Thoracic aorta endothelial cell (primary cell): ENCODE measurements at places on chromosomes 3 and 15. TPM values are rescaled to one million over a fixed set of nuclear protein-coding genes. Genes with fewer than 3 reads are reported as not detected.

Gene FHIT
- total RNA-seq = 1.4 and 2.5 TPM in 2 replicates

Gene ATP13A5
- total RNA-seq = not detected in 2 replicates

Gene TAMM41
- 17.0 and 20.3 TPM in 2 replicates for total RNA-seq

Gene GPR176
- 46.4 and 71.3 TPM in 2 replicates for total RNA-seq

Gene MESD
- total RNA-seq = 23.9 and 24.2 TPM in 2 replicates

Gene FURIN
- total RNA-seq = 64.8 and 101 TPM in 2 replicates

Gene SV2B
- not detected in 2 replicates for total RNA-seq

Gene STXBP5L
- total RNA-seq = not detected in 2 replicates

Gene TNNC1
- 0.27 TPM in 1 of 2 replicates, not detected in the other for total RNA-seq

Gene EIF2B5
- 36.4 and 42.8 TPM in 2 replicates for total RNA-seq

Gene C2CD4A
- total RNA-seq = 1.3 and 2.9 TPM in 2 replicates

Gene SPINK8
- total RNA-seq = not detected in 2 replicates
